ENCODE measurements at places on chromosomes 7 and 10. TPM values are rescaled to one million over a fixed set of nuclear protein-coding genes. Genes with fewer than 3 reads are reported as not detected.

Gene DRGX
- not detected for total RNA-seq

Gene KIF11
- 26.5 TPM for total RNA-seq

Gene COL26A1
- 0.22 TPM for total RNA-seq

Gene TAS2R41
- not detected for total RNA-seq

Gene HKDC1
- total RNA-seq = 0.54 TPM

Gene CHN2
- not detected for total RNA-seq

Measured in articular chondrocyte of knee joint (primary cell).